Activated T-cell treated with anti-CD3 and anti-CD28 coated beads for 24 hours (primary cell): ENCODE measurements at places on chromosomes 11 and 22.
A peak's percentile ranks its signal among the peaks of the same experiment; 100 is the strongest.

GRCh38 chr11:126635511-126635910 lies 280.0 kb downstream of the ST3GAL4 start:
- DNase-seq: no peak

DNA sequence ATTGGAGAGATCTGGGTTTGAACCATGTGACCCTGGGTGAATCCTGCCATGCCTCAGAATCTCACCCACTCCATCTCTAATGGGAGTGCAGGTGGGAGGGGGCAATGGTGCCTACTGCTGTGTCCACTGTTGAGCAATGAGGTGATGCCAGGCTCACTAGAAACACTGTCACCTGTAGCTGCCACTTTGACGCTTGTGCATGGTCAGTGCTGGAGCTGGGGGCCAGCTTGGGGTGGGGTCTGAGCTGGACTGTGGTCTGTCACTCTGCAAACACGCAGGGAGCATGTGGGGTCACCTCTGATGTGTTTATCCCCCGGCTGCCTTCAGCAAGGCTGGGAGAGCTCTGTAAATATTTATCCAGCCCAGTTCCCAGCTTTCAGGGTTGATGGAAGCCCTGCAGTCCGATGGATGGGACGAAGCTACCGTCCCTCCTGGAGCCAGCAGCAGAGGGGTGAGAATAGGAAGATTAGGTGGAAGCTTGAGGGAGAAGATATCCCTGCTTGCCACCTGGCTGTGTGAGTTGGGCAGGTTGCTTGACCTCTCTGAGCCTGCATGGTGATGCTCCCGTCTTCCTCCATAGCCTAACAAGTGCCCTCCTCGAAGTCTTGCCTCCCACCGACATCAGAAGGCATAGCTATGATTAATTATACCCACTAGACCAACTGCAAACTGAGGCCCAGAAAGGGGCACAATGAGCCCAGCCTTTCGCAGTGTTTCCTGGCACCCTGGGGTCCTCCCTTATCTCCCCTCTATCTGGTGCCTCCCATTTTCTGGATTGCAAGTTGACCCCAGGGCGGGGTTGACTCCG lies 1.7 kb downstream of the MMP11 start:
- no peak for DNase-seq

- no peak for DNase-seq
Observed at GRCh38 chr11:62806611-62807121, 1.4 kb upstream of the NXF1 start.

GRCh38 chr11:107453594-107454286 lies 3.9 kb downstream of the CWF19L2 start:
- DNase-seq: no peak

DNA sequence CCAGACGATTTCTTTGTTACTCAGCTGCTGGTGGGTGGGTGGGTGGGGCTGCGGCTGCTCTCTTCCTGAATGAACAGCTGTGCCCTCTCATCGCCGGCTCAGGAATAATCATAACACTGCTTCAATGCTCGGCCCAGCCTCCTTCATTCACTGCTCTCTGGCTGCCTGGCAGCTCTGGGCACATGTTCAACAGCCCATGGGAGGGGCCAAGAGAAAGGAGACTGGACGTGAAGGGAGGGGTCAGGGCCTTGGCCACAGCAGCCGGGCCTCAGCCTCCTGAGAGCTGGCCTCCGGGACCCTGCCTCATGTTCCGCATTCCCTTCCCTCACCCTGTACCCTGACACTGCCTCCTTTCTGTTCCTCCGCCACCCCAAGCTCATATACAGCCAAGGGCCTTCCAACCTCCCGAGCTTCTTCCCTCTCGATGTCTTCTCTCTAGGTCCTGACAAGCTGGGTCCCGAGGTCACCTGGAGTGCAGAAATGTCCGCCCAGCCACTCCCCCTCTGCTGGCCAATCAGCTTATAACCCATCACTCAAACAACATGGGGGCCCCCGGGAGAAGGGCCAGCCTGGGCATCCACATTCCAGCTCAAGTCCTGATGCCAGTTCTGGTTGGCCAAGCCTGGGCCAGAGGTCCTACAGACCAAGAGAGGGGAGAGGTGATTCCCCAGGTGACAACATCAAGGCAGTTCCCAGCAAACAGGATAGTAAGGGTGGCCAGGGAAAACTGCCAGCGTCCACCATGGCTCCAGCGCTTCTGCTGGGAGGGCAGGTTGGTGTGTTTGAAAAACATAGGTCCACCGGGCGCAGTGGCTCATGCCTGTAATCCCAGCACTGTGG lies 3.2 kb upstream of the CSDC2 start:
- no peak for DNase-seq

DNA sequence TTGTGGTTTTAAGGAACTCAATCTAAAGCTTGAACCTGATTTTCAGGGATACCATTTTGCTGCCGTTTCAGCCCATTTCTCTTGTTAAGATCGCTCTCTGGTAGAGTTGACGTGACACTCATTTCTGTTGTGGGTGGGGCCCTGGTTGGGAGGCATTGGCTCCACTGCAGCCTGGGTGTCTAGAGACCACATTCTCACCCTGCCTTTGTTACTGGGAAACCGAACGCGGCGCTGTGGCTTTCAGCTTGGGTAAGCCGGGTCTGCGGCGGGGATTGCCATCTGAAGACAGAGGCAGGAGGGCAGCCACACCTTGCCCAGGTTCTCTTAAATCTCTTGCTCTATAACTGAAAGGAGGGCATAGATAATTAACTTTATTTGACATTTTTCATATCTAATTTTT lies 3.2 kb downstream of the EHF start:
- no peak for DNase-seq

GRCh38 chr22:38540701-38541100 lies 29.3 kb downstream of the DMC1 start:
- no peak for DNase-seq

DNA sequence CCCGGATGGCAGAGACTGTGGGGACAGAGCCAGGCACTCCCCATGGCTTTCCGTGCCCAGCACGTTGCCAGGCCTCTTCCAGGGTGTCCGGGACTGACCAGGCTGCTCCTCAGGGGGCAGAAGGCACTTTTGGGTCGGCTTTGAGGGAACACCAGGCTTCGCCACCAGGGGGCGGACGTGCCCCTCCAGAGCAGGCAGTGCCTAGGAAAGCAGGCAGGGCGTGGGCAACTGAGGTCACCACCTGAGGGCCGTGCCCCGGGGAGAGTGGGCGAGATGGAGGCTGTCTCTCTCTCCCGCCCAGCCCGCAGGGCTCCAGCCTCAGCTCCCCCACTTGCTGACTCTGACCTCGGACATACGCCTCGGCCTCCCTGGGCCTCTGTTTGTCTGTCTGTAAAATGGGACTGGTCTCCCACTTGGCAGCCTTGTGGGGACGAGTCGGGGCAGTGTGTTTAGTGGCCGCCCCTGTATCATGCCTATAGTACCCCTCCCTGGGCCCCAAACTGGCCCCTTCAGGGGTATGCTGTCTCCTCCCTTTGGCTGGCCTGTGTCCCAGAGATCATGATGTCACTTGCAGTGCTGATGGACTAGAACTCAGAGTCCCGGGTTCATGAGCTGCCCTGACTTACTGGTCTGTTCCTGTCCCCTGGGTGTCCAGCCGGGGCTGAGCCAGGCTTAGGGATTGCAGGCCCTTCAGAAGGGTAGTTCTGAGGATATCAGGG lies 4.4 kb upstream of the PRR5 start:
- peak; percentile 75 for DNase-seq

DNA sequence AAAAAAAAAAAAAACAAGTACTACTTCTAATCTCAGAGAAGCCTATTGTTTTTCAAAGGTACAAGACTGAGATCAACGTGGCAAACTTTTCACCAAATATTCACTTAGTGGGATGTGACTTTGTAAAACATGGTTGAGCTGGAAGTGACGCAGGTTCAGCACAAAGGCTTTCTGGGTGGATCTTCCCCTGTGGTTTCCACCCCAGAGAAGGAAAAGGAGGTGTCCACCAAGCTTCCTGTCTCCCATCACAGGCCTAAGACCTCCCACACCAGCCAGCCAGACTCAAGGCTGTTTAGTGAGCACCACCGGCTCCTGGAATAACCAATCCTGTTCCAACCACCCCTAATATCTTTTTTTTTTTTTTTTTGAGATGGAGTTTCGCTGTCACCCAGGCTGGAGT lies 5.7 kb downstream of the TMEM184B start:
- DNase-seq: no peak

DNA sequence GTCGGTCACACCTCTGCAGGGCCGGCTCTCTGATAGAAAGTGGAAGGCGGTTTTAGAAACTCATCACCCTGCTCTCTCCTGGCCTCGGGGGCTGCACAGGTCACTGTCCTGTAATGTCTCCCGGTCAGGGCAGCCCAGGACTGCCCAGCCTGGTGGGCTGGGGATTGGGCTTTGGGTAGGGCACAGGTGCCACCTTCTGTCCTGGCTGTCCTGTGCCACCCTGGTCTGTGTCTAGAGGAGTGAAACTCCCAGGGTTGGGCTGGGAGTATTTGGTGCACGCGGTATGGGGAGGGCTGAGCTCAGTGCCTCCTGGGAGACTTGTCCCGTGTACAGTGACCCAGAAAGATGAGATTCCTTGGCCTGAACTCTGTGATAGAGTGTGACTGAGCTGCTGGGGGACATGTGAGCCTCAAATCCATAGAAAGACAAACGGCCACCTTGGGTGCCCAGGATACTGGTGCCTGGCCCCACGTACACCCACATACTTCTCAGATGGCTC lies 17.8 kb downstream of the SART1 start:
- no peak for DNase-seq

DNA sequence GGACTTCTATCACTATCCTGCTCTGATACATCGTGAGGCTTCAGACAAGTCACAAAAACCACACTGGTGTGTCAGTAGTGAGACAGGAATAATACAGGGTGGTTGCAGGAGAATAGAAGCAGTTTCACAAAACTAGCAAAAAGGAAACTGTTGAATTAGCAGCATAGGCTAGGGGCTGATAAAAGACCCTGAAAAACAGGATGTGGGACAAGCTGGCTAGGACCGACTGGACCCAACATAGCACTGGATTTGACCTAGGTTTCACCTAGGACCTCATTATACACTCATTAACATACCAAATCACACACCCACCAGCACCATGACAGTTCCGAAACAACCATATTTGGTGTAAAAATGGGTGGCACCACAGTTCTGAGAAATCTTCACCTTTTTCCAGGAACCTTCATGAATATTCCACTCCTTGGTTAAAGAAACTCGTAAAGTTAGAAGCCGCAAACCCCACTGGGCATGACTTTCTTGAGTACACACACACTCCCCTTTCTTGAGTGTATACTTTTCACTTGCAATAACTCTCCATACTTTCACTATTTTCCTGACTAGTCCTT lies 76.2 kb downstream of the SLC1A2 start:
- peak; percentile 22 for DNase-seq

GRCh38 chr22:27438271-27438980 lies 363.1 kb downstream of the MN1 start:
- no peak for DNase-seq

DNA sequence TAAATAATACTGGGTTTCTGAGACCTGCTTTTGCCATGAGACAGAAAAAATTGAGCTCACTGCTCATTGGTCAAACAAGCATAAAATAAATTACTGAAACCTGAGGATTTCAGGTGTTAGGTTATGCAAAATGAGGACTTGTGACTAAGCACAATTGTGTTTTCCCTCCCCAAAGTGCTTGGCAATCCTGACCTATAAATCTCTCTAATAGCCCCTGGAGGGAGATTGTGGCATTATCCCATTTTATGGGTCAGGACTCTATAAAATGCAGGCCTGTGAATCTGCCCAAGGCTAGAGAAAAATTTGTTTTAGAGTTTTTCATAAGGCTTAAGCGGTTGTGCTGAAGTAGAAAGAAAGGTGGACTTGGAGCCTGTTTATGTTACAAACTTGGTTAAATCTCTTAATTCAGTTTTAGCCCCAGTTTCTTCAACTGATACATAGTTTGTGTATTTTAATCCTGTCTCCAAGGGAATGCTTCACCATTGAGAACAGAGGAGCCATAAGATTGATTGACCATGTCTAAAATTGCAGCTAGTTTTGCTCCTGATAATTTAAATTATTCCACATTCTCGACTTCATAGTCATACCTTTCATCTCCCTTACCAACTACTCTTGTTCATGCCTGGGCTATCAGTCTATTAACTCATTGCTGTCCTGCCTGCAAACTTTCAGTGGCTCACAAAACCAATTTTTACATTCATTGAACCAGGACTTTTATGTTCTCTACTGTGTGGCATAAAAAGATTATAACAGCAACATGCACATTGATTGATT lies 63.6 kb upstream of the LRRC4C start:
- no peak for DNase-seq

DNA sequence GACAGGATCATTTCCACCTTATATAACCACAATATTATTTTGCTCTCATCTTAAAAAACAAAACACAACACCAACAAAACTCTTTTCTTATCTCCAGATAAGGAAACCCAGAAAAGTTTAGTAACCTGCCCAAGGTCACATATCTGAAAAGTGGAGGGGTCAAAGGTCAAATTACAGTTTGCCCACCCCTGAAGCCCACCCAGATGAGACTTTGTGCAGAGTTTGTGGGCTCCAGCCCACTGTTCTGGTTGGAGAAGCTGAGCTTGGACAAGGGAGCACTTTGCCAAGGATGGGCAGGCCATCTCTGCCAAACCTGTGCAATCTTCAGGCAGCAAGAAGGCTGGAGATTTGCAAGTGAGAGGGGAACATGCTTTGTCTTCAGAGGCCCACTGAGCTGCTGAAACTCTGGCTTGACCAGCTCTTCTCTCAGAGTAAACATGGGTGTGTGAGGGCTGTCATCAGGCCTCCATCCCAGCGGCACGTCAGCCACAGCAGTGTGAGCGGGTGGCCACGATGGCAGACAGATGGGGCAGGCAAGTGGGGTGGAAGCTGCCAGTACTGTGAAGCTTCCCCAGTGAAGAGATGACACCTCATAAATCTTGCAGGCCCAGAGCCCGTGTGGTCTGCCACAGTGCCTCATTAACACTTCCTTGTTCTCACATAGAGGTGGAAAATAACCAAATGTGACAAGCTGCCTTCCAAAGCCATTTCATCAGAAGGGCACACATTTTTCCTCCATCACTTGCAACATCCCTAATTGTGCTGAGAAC lies 111.8 kb downstream of the CCDC81 start:
- no peak for DNase-seq

DNA sequence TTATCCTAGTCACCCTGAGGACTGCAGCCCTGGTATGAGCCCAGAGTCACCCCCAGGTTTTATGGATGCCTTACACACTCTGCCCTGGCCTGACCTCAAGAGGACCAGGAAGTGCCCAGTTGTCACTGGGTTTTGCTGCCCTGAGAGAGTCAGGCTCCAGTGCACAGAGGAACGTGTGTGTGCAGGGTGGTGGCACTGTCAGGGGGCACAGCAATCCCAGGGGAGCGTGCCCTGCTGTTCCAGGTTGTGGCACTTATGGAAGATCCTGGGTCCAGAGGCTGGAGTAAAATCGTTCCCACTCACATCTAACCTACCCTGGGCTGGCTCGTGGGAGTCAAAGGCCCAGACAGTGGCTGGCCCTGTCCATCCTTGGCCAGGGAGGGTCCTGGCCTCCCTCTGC lies 7.6 kb downstream of the APOBEC3A start:
- no peak for DNase-seq

DNA sequence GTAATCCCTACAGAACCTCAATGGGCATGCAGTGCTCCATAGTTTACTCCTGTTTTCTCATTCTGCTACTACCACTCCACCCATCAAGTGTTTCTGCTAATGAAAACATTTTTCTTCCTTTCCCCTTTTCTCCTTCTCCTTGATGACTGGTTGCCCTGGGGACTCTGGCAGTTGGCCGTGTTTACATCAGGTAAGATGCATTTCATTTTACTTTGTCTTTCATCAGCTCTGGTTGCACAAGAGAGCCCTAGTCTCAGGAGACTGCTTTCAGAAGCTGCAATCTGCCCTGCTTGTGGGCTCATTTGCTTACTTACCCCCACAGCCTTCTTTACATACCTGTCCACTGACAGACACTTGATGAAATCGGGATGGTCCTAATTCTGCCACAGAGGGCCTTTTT lies 19.6 kb upstream of the LIMK2 start:
- DNase-seq: no peak
